NB4 (cell line): ENCODE measurements at places on chromosomes 11 and 22.

DNA sequence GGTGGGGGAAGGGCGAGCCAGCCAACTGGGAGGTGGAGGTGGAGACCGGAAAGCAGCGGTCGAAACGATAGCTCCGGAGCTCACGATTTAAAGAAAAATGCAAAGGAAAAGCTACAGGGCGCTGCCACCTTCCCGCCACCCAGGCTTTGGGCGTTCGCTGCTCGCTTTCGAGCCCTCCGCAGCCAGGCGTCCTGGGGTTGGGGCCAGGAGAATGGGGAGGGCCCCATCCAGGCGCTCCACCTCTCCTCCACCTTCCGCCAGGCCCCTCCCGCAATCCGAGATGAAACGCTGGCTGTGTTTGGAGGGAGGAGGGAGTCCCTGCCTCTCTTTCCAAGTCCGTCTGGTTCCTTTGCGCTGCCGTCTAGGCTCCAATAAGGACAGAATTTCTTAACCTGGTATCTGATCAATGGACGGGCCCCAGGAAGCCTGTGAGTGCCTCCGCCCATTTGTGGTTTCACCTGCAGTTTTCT is 483 bp upstream of the ABTB2 start:
- peak; percentile 86 for DNase-seq

DNA sequence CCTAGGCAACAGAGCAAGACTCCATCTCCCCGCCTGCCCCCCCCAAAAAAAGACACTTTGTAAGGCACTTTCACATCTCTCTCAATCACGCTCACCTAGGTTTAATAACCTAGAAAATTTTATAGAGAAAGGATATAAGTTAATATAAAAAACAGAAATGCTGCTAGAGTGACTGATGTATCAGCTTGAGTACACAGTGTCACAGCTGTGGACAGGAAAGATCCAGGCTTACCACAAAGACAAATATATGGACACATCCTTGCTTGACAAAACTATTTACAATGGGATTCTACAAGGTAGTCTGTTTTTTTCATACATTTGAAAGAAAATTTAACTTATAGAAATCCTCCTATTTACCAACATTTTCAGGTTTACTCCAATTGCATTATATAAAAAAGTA is 96.7 kb downstream of the ABTB2 start:
- no peak for DNase-seq

DNA sequence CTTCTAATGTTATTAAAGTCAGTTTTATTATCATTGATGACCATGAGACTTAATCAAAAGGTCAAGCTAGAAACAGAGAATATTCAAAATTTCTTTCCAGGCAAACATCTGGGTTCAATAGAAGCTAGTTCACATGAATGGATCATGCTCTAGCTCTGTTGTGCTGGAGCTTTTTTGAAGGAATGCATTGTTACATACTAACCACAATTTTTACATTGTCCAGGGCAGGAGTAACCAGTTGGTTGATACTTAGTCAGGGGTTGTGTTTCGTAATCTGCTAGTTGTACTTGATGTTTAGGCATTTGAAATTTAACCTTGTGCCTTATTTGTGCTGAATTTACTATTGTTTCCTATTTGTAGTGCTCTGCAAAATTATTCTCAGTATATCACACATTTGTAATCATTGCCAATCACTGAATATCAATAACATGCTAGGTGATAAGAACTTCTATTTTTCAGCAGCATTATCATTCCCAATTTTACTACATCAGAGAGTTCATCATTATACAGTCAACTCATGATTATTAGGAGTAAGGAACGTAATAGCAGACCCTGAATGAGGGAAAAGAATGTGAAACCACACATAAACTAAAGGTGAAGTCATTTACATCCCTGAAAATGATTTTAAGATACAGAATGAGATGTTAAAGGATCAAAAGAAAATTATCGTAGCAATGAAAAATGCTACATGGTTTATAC is 23.2 kb downstream of the NF2 start:
- DNase-seq: peak; percentile 45

DNA sequence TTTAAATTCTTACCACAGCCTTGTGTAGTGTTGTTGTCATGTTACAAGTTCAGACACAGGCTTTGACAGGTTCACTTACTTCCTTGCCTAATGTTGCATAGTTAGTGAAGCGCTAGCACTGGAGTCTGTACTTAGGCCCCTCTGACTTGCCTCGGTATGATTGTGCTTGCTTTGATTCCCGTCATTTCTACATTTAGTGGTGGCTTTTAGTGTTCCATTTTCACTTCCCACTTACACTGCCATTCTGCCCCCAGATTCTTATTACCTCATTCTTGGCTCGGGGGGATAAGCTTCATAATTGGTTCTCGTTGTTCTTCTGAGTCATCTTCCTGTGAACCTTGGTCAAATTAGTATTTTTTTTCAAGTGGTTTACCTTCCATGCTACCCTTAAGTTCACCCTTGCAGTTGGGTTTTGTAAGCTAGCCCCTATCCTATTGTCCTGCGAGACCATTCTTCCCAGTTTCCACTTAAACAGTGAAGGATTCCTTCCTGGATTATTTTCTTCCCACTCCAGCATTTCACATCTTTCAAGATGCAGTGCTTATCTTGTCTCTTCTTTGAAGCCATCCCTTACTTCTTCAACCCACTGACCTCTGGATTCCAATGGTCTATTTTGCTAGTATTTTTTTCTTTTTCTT is 68.7 kb downstream of the DDX10 start:
- peak; percentile 82 for DNase-seq

- no peak for DNase-seq
Observed at GRCh38 chr22:44554411-44554810, 56.4 kb upstream of the RTL6 start.

- no peak for DNase-seq
Observed at GRCh38 chr22:19713245-19713644, 1.1 kb upstream of the SEPTIN5 start.

DNA sequence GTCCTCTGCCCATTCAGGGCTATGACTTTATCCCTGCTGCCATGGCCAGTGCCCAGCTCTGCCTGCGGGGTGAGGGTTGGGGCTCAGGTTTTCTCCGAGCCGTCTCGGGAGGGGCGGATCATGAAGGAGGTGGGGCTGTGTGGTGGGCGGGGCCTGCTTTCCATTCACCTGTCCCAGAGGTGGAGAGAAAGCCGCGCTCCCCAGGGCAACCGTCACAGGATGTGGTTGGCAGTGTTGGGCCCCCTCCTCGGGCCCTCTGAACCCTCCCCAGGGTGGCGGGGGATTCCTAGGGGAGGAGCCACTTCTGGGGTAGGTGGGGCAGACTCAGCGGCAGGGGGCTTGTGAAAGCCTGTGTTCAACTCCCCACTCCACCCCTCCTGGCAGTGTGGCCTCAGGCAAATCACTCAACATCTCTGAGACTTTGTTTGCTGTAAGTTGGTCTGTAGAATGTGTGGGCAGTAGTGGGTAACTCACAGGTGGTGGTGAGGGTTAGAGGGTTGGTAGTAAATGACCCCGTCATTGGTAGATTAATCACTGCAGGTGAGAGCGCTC is 50.3 kb downstream of the CD6 start:
- DNase-seq: no peak

- DNase-seq: no peak
Observed at GRCh38 chr11:101434026-101434643, 149.7 kb downstream of the TRPC6 start.

DNA sequence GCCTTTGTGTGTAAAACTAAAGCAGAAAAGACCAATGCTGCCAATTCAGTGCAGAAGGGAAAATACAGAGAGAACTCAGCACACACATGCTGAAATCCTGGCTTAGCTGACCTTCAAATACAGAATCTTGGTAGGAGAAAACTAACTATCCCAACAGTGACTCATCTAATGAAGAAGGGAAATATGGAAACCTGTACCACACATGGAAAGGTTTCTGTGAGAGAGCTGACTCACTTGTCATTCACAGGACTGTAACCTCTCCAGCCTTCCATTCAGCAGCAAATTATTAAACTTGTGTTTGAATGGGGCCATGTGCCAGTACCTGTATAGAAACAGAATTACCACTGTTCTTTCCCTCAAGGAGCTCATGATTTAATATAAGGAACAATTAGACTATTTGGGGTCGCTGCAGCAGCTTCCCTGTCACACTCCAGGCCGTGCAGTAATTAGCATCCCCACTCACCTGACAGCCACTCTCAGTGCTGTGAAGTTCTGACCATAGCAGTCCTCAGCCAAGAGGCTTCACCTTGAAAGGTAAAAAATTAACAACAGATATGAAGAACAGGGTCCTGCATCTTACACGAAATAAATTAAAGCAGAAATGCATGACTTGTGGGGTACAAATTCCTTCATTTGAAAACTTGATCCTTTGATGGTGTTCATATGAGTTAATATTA is 53.9 kb downstream of the MSANTD4 start:
- no peak for DNase-seq

DNA sequence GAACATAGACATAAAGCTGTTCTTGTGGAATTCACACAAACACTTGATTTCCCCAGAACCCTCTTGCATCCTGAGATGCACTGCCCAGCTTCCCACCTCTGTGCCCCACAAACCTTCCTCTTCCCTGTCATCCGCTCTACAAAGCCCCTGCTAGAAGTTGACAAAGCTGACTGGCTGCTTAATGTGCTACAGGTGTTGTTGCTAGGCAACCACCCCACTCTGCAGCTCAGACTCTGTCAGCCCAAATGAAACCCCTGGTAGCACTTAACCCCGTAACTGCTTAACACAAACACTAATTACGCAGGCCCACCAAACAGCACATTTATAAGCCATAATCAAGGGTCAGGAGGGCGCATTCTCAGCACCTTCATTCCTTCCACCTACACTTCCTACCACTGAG is 172.0 kb upstream of the CADM1 start:
- no peak for DNase-seq

- no peak for DNase-seq
Observed at GRCh38 chr11:68340784-68341556, 28.6 kb downstream of the LRP5 start.

DNA sequence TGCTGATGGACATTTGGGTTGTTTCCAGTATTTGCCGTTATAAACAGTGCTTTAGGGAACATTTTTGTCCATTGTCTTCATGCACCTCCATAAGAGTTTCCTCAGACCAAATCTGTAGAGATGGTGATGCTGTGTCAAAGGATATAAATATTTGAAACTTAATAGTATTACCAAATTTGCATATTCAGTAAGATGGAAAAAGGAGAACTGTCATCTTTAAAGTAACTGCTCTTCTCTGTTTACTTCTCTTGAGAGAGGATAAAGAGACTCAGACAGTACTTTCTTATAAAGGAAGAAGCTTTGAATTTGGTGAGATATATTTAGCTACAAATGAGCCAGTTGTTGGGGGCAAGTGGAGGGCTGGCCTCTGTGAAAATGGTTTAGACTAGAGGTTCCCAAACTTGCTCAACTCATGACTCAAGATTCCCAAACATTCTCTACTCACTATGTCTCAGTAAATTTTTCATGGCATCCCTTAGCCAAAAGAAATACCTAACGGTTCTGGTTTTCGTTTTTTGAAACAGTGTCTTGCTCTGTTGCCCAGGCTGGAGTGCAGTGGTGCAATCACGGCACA is 26.2 kb downstream of the SHISA8 start:
- no peak for DNase-seq

- DNase-seq: peak; percentile 98
Observed at GRCh38 chr11:62004473-62004872, 37.0 kb upstream of the FTH1 start.

- DNase-seq: no peak
Observed at GRCh38 chr11:126891556-126892217, 108.9 kb downstream of the KIRREL3 start.

DNA sequence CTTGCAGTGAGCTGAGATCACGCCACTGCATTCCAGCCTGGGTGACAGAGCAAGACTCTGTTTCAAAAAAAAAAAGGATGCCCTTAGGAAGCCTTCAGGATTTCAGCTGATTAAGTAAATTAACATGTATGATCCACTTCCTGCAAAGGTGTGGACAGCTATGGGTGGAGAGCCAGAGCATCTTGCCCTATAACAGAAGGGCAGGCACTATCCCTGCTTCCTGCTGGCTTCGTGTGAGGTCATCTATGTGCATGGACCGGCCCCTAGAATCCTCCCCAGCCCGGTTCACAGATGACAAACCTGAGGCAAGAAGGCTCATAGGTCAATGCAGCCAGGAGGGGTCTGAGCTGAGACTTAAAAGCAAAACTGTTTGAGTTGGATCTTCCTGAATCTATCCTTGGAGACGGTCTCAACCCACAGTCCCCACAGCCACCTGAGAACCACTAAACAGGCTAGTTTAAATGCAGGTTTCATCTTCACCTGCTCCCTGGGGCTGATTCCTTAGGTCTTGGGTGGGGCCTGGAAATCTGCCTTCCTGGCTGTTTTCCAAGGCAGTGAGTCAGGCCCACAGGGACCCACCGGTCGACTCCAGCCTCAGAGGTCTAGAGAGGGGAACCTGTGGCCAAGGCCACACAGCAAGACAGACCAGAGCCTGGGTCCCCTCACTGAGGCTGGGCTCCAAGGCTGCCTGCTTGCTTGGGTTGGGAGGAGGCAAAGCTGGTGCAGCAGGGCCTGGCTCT is 55.2 kb upstream of the MPEG1 start:
- DNase-seq: no peak

GRCh38 chr22:31089160-31090100 is 8.3 kb downstream of the SMTN start:
- peak; percentile 53 for DNase-seq

- DNase-seq: no peak
Observed at GRCh38 chr11:20351136-20351535, 12.4 kb upstream of the HTATIP2 start.

DNA sequence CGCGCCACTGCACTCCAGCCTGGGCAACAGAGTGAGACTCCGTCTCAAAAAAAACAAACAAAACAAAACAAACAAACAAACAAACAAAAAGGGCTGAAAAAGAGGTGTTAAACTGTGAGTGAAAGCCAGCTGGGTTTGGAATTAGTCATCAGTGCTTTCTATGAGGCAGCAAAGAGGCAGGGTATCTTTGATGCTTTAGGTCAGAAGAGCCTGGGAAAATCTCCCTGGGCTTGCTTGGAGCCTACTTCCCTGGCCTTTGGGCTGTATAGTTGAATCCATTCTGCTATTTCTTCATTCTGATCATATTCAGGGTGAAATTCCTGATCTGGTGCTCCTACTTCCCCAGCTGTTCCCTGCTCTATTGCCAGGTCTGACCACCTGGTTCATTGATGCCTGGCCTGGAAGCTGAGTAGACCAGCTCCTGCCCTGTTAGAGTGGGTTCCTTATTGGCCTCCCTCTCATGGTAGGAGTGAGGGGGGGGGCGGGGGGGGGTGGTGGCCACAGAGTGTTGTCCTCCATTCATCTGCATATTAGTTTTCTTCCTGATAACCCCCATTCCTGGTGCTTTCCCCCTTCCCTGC is 65.6 kb downstream of the INSC start:
- DNase-seq: no peak

DNA sequence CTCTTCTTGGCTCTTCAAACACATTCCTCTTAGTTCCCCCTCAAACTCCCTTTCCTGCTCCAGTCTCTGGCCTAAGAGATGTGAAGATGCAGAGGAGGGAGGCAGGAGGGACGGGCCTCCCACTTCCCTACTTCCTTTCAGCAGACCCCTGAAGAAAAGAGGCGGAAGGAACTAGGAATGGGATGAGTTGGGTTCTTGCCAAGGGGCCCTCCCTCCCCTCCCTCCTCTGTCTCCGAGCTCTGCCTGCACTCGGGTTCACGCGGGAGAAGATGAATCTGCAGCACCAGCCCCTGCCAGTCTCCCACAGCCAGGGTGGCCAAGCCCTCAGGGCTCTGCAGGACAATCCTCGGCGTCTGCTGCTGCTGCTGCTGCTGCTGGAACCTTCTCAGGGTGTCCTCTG is 24.3 kb upstream of the PKNOX2 start:
- DNase-seq: no peak

GRCh38 chr11:73249304-73249703 is 22.8 kb upstream of the P2RY6 start:
- DNase-seq: no peak
